ENCODE measurements at places on chromosomes 5 and 9.

DNA sequence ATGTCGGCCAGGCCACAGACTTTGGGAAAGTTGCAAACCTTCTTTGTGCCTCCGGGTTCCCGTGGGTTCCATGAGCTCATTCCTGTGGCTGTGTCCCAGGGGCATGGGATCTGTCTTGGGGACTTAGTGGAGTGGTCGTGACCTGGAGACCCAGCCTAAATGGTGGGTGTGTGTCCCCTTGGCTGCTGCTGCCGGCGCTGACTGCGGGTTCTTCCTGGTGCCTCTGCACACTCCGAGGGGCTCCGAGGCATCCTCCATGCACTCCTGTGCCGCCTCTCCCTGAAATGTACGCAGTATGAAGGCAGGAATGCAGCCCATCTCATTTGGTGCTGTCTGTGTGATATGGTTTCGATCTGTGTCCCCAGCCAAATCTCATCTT lies 21.0 kb upstream of the SLC2A6 start:
- no peak for DNase-seq

GRCh38 chr9:126989847-126990842 lies 75.6 kb downstream of the RALGPS1 start:
- no peak for DNase-seq

- DNase-seq: no peak
Observed at GRCh38 chr5:90962481-90962880, 403.9 kb downstream of the ADGRV1 start.

GRCh38 chr5:154371687-154372086 lies 74.1 kb upstream of the SAP30L start:
- no peak for DNase-seq

- DNase-seq: no peak
Observed at GRCh38 chr5:77012601-77013000, 17.6 kb upstream of the AGGF1 start.

GRCh38 chr5:9545136-9545991 lies 511 bp downstream of the SEMA5A start:
- DNase-seq: no peak

- no peak for DNase-seq
Observed at GRCh38 chr5:60297658-60298057, 402.3 kb downstream of the DEPDC1B start.

- no peak for DNase-seq
Observed at GRCh38 chr5:61820836-61821235, 485.2 kb upstream of the KIF2A start.

GRCh38 chr5:143215690-143216089 lies 187.8 kb downstream of the NR3C1 start:
- DNase-seq: no peak

DNA sequence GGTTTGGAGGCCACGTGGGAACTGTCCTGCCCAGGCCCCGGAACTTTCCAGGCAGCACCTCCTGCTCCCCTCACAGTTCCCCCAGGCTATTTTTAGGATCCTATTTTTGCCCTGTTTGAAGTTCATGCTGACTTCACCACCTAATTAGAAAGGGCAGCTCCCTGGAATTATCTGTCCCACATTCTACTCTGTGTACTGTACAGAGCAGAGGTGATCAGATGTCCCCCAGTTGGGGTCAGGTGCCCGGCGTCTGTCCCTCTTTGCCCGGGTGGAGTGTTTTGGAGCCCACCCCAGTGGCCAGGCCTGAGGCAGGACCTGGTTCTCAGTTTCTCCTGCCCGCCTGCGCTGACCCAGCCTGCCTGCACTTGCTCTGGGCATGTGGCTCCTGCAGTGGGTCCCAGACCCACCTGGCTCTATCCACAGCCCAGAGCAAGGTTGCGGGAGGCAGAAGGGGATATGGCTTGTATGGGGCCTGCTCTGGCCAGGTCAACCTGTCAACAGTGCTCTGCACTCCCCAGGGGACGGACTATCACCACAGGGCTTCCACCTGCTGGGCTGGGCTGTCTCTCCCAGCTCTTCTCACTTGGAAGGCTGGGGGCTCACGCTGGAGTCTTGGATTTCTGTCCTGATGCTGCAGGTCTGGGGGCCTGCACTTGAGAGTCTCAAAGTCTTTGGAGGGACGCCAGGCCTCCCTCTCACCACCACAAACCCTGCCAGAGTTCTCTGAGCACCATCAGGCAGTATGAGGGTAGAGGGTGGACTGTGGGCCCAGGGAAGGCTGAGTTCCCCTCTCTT lies 268.3 kb downstream of the GADD45G start:
- DNase-seq: no peak

GRCh38 chr5:180343110-180343830 lies 9.9 kb downstream of the GFPT2 start:
- DNase-seq: peak; percentile 46

DNA sequence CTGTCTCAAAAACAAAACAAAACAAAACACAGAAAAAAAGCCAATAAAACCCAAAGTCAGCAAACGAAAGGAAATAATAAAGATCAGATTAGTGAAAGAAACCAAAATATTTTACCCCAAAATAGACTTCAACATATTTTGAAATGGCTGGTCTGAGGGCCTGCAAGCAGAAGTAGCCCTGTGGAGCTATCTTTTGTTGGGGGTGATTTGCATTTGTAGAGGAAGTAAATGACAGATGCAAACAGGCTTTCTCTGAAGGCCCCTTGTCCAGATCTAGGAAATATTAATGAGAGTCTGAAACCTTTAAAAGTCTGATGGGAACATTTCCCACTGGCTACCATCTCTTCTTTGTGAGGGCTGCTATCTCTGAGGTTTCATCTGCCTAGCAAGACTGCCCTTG lies 74.0 kb downstream of the GCNT4 start:
- no peak for DNase-seq

DNA sequence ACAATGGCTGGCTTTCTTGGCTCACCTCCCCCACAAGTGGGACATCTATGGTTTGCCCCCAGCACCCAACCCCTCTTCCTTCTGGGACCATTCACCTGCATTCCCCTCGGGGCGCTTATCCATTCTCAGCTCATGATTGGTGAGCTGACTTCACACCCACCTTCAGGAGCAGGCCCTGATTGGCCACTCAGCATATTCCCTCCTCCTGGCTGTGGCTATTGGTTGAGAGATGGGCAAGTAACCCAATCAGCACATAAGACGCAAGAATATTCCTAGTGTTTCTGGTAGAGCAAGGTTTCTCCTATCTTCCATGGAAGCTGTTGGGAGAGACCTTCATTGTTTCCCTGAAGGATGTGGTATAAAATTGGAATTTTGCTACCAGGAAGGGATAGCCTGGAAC lies 22.7 kb upstream of the UNC5A start:
- DNase-seq: no peak

DNA sequence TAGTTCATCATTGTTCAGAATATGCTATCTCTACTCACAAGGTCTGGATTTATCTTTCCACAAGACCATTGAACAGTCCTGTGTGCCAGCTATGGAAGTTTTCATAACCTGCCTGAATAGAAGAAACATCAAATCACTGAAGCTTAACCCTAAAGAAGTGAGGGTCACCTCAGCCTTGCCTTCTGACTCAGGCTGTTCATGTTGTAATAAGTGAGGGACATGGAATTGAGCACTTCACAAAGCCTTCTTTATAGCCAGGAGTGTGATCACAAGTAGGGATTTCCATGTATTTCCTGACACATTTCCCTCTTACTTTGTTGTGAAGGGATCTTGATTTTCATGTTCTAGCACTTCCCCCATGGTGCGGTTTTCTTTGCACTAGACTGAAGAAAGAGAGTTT lies 577.5 kb upstream of the WWC1 start:
- DNase-seq: no peak

DNA sequence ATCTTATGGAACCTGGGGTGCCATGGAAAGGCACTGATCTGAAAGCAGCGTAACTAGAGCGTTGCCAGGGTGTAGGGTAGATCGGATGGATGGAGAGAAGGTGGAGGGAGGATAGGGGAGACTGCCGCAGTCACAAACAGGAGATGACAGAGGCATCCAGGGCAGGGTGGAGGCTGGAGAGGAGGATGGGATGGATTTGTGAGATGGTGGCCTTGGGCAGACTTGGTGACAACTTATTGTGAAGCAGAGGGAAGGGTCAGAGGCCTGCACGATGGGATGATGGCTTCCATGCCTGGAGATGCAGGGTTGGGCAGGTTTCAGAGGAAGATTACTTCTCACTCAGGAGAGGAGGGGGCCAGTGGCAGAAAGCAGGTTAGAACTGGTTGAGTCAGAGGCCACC lies 2.4 kb downstream of the GLIPR2 start:
- DNase-seq: no peak

DNA sequence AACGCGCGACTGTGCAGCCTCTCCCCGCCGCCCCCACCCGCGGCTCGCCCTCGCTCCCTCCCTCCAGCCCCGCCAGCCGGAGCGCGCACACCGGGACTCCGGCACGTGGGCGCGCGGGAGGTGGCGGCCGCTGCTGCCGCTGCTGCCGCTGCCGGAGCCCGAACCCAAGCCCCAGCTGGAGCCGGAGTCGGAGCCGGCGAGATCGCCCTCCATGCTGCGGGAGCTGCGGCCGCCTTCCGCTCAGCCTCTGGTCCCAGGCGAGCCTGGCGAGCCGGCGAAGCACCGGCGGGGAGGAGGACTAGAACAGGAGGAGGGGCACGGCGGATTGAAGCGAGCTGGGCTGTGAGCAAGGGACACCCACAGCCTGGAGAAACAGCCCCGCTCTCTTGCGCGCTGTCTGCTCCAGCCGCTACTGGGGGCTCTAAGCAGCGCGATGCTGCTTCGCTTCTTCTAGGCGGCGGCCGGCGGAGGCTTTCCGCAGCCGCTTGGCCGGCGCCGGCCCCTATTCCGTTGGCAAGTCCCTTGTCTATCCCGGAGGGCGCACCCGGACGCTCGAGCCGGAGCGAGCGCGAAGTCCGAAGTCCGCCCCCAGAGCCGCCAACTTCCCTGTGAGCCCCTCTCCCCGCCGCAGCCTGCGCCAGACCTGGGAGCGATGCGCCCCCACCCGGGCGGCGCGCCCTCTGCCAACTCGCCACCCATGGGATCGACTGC lies 598.7 kb upstream of the SGCD start:
- DNase-seq: peak; percentile 32

- no peak for DNase-seq
Observed at GRCh38 chr5:72234265-72234700, 85.8 kb downstream of the MRPS27 start.

GRCh38 chr5:77305956-77306355 lies 95.5 kb downstream of the PDE8B start:
- DNase-seq: no peak

DNA sequence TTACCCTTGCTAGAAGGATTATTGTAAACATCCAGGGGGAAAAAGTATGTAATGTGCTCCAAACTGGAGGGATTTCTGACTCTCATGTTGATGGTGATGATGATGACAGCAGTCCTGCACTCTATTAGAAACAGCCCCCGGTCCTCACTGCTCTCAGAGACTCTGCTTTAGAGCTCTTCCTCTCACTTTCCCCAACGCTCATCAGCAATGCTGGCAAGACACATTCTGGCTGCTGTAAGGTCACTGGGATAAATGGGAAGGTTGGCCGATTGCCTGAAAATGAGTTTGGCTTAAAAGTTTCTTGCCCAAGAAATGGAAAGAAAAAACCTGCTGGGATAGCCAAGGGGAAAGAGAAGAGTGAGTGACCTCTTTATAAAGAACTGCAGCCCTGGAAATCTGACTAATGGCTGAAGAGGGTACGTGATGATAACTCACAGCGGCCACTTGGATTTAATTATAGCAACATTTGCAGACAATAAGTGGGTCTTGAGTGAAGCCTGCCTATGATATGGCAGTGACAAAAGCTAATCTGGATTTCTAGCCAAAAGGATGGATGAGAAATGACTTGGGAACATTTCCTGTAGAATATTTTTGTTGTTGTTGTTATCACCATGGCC lies 235.8 kb downstream of the TMEM38B start:
- DNase-seq: no peak

DNA sequence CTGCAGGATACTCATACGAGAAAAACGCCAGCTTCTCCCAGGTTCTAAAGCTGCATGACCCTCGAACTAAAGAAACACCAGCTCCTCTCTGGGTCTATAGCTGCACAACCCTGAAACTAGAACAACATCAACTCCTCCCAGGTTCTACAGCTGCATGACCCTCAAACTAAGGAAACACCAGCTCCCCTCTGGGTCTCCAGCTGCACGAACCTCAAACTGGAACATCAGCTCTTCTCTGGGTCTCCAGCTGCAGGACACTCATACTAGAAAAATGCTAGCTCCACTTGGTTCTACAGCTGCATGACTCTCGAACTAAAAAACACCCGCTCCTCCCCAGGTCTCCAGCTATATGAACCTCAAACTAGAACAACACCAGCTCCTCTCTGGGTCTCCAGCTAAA lies 811.1 kb downstream of the CDH9 start:
- DNase-seq: no peak

GRCh38 chr9:127983847-127984289 lies 3.1 kb upstream of the EEIG1 start:
- no peak for DNase-seq

- no peak for DNase-seq
Observed at GRCh38 chr5:101932599-101932998, 363.5 kb downstream of the SLCO4C1 start.

DNA sequence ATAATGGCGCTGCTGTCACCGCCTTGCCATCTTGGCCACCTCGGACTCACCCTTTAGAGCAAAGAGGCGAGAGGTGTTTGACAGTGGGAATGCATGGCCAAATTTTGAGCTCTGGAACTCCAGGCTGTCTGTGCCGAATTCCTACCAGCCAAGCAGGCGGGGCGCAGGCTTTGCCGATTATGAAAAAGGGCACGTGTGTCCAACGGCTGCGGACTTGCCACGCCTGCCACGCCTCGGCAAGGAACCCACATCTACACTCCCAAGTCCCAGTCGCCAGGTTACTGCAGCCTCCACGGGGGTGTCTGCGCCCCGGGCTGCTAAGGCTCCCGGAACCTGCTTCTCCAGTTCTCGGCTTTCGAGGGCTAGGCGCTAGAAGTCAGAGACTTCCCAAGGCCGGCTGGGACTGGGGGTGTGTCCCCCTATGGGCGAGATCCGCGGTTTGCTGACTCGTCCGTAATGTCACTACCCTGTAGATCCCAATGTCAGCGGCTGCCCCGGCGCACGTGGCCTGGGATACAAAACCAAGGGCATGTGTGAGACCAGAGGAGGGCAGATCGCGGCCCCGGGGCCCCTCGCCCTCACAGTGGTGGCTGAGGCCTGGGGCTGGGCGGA lies 2.8 kb downstream of the NPR3 start:
- DNase-seq: no peak

- DNase-seq: no peak
Observed at GRCh38 chr5:95652849-95653248, 6.3 kb downstream of the RFESD start.

DNA sequence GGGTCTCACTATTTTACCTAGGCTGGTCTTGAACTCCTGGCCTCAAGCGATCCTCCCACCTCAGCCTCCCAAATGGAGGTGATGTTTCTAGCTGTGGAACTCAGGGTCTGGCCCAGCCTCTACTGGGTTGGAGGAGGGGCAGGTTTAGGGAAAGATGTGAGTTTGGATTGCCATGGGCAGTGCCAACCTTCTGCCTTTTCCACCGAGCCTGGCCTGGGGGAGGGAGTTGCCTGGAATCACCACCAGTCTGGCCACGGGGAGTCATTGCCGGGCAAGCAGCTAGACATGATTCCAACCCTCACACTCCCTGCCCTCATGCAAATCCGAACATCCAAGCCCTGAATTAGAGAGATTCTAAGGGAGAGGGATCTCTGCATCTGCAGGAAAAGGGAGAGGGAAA lies 21.0 kb upstream of the VDAC1 start:
- no peak for DNase-seq

Data from anterior cingulate cortex (tissue), 58 donors.